ENCODE measurements at places on chromosomes 7 and 10.

GRCh38 chr10:124283215-124283948 is 135.3 kb downstream of the OAT start:
- no peak for DNase-seq

GRCh38 chr7:128398016-128398840 is 11.6 kb downstream of the IMPDH1 start:
- DNase-seq = no peak

DNA sequence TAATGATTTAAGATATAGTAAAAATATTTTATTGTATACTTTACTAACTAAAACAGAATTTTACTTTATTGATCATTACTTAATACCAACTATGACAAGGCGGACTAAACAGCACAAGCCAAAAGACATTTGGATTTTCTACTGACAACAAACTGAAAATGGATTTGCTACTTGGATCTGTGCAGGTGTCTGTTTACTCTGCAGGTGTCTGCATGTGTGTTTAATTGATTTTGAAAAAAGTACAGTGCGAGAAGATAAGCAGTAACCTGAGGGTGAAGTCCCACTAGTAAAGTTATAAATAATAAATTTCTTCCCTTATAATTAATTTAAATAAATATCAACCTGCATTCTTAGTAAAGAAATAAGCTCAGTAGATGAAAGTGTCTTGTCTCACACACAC is 696.8 kb upstream of the MBL2 start:
- DNase-seq = no peak

GRCh38 chr10:120110196-120110595 is 217.7 kb downstream of the SEC23IP start:
- no peak for DNase-seq

DNA sequence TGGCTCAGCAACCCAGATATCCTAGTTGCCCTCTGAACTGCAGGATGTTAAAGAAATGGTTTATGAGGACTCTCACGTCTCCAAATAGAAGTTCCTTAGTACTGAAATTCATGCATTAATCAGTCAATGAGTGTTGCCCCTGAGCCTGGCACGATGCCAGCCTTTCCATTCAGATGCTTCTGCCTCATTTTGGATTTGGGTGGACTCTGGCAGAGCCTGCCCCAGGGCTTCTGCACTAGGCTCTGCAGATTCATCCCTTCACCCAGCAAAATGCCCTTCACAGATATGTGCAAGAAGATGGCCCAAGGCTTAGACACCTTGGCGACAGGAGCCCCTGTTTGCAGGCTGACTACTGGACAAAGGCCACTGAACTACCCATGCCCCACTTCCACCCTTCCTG is 747.8 kb downstream of the GRID1 start:
- no peak for DNase-seq

DNA sequence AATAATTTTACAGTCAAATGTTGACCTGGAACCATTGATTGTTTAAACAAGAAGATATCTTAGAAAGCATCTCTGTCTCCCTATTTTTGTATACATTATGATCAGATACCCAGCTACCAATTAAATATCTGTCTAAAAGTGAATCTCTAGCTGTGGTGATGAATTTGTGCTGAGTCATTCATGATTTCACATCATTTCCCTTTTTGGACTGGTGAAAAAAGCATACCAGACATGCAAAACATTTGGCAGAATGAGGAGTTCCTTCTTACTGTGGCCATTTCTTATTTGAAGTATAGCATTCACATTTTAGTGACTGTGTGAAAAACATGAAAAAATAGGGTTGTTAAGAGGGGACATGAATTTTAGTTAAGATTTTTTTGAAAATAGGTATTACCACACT is 98.0 kb upstream of the GATA3 start:
- no peak for DNase-seq

GRCh38 chr7:86904949-86905834 is 154.3 kb downstream of the ELAPOR2 start:
- DNase-seq = no peak

DNA sequence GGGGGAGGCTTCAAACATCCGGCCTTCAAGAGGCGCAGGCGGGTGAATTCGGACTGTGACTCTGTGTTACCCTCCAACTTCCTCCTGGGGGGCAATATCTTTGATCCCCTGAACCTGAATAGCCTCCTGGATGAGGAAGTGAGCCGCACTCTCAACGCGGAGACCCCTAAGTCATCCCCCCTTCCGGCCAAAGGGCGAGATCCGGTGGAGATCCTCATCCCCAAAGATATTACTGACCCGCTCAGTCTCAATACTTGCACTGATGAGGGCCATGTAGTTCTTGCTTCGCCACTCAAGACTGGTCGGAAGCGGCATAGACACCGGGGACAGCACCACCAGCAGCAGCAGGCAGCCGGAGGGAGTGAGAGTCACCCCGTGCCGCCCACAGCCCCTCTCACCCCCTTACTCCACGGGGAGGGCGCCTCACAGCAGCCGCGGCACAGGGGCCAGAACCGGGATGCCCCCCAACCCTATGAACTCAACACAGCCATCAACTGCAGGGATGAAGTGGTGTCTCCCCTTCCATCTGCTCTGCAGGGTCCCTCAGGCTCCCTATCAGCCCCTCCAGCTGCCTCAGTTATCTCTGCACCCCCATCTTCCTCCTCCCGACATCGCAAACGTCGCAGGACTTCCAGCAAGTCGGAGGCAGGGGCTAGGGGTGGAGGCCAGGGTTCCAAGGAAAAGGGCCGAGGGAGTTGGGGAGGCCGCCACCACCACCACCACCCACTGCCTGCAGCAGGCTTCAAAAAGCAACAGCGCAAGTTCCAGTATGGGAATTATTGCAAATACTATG is 1.1 kb downstream of the MEPCE start:
- no peak for DNase-seq

GRCh38 chr7:6398943-6399342 is 48.8 kb downstream of the DAGLB start:
- no peak for DNase-seq

- DNase-seq = no peak
Observed at GRCh38 chr7:152854386-152854785, 94.8 kb downstream of the ACTR3B start.

GRCh38 chr7:1411414-1411813 is 47.9 kb downstream of the MICALL2 start:
- DNase-seq = no peak

GRCh38 chr7:74337926-74338325 is 48.7 kb downstream of the CLIP2 start:
- DNase-seq = no peak

- DNase-seq = no peak
Observed at GRCh38 chr7:43697690-43698089, 31.6 kb downstream of the COA1 start.

DNA sequence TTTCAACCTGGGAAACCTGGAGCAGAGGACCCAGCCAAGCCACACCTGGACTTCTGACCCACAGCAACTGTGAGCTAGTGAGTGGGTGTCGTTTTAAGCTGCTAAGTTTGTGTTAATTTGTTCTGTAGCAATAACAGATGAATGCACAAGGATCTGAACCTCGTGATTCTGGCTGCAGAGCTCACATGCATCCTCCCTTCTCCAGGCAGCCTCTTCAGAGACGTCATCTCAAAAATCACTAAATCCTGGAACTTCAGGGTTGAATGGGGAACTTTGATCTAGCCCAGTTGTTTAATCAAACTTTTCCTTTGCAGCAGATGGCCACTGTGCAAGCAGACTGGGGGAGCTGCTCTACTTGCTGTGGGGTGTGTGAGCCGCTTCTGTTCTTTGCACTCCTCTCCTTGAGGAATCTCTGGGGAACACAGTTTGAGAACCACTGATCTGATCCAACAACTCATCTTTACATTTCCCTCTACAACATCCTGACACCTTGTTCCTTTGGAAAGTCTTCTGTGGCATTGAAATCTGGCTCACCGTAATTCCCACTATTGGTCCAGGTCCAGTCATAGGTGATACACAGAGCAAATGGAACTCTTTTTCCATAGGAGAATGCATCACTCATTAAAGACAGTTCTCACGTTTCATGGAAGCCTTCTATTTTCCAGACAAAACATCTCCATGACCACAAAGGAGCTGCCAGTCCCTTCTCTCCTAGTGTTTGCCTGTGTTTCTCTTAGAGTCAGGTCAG is 90.3 kb downstream of the CHN2 start:
- DNase-seq = no peak

GRCh38 chr10:29804025-29804852 is 169.5 kb upstream of the SVIL start:
- no peak for DNase-seq

- no peak for DNase-seq
Observed at GRCh38 chr10:72334196-72334824, 20.4 kb downstream of the DNAJB12 start.

GRCh38 chr7:80819503-80819902 is 99.3 kb downstream of the SEMA3C start:
- no peak for DNase-seq

GRCh38 chr10:3534433-3534832 is 250.6 kb downstream of the KLF6 start:
- no peak for DNase-seq

- no peak for DNase-seq
Observed at GRCh38 chr7:82018226-82018625, 248.4 kb upstream of the HGF start.

DNA sequence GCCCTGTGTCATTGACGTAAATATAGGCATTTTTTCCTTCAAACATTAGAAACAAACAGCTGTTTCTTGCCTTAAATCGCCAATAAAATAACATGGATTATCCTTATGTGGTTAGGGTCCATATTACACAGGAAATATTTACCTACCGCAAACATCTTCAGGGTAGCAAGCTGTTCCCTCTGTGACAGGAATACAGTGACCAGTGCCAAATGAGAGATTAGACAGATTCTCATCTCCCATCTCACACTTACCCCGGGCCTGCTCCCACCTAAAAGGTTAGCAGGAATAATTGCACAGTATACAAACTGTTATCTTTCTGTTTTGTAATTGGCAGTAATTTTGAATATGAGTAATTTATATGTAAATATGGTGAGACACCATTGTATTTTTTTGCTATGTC is 16.5 kb downstream of the MKI67 start:
- no peak for DNase-seq

DNA sequence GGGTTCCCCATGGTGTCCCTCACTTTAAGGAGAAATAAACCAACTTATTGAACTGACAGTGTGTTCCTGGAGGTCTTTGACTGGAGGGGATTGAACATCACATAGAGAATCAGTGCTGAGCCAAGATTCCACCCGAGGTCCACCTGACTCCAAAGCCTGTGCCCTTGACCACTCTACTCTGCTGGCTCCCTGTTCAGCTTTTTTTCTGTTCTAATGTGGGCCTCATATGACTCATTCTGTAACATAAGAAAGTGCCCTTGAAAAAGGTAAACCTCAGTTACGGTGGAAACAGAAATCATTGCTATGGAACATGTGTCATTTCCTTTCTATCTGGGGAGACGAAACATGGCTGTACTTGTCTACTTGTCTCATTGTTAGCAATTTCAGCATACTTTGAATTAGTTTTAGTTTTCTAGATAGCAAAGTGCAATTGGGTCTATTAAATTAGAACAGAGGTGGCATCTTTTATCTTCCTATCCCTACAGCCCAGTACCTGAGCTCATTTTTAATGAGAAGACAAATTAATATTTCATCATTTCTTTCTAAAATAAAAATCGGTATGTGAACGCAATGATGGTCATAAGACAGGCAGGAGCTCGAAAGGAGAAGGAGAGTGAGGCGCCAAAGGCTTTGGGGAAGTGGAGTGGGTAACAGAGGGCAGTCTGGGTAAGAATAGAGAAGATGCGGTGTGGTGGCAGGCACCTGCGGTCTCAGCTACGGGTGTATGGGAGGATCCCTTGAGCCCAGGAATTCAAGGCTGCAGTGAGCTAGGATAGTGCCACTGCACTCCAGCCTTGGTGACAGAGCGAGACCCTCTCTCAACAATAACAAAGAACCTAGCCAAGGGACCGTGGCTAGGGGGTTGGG is 1.5 kb downstream of the GSDME start:
- no peak for DNase-seq

DNA sequence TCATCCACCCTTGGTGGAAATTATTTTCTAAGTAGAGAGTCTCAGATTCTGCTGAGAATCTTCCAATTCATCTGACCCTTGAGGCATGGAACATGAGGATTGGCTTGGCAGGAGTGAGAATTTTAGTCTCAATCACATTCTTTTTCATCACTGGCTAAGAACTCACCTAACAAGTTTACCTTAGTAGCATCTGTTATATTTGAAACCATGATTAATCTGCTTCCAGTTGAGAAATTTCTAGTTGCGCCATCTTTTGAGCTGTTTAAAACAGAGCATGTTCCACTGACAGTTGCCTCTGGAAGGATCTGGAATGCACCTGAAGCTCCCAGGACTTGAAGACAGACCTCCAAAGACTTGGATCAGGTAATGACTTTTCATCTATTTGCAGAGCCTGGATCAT is at the start of gene LIPK:
LIPK (plus strand) TSS at position 292 of the 400 bp plus-strand sequence. CDS start 18,295 bp downstream, outside the sequence.
- no peak for DNase-seq

- DNase-seq = no peak
Observed at GRCh38 chr7:84506151-84506550, 311.6 kb upstream of the SEMA3A start.

DNA sequence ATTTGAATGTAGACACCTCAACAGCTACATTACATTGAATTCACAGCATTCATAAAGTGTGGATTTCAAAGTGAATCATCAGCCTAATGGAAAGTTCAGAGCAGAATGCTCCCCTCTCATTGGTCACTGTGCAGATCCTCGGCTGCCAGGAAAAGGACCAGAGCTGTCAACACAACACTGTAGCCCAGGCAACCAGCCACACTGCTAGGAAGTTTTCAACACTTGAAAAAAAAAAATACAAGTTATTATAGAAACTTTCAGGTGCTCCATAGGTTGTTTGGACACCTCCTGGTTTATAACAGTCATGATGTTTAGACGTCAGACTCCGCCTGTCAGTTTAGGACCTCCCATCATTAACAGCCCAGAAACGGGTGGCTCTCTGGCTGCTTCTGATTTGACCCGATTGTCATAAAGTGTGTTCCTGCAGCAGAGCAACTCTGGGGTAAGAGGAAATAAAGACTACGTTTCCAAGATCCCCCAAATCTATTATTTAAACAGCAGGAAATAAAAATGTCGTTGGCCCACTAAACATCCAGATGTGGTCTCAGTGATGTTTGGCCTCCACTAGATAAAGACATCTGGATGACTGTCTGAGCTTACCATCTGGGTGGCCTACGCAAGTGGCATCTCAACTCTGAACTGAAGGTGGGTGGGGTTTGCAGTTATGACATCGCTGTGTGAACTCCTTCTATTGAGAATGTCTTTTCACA is 117.4 kb downstream of the CABCOCO1 start:
- DNase-seq = no peak

- DNase-seq = no peak
Observed at GRCh38 chr7:9148687-9149086, 715.3 kb downstream of the NXPH1 start.
